ENCODE measurements at places on chromosomes 12 and 14.

DNA sequence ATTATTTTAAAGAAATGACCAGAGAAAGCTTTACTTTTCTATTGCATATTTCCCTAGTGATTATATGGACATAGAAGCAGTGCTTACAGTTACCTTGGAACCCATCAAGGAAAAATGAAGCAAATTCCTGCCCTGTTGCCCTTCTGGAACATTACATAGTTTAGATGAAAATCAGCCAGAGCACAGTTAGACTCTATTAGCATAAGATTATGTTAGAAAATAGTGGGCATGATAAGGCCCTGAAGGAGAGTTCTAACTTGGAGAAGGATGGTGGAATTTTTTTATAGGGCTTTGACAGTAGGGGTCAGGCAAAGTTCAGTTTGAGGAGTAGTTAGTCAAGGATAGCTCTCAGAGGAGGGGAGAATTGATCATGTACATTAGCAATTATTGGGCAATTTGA, 74.3 kb downstream of the FUT8 start:
- DNase-seq = no peak

- DNase-seq = no peak
These were observed 183.6 kb upstream of the PZP start for GRCh38 chr12:9391815-9392214.

DNA sequence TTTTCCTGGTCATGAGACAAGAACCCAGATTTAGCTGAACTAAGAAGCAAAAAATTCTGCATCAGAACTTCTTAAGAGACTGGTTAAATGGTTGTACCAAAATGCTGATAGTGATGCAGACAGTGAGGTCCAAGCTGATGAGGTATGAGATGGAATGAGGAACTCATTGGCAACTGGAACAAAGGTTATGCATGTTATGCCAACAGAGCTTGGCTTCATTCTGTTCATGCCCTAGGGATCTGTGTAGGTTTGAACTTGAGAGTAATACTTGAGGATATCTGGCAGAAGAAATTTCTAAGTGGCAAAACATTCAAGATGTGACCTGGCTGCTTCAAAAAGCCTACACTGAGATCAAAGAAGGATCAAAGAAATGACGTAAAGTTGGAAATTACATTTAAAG, 398.0 kb downstream of the FSCB start:
- DNase-seq = no peak

GRCh38 chr14:74535756-74536325, 42.3 kb downstream of the ISCA2 start:
- no peak for DNase-seq

DNA sequence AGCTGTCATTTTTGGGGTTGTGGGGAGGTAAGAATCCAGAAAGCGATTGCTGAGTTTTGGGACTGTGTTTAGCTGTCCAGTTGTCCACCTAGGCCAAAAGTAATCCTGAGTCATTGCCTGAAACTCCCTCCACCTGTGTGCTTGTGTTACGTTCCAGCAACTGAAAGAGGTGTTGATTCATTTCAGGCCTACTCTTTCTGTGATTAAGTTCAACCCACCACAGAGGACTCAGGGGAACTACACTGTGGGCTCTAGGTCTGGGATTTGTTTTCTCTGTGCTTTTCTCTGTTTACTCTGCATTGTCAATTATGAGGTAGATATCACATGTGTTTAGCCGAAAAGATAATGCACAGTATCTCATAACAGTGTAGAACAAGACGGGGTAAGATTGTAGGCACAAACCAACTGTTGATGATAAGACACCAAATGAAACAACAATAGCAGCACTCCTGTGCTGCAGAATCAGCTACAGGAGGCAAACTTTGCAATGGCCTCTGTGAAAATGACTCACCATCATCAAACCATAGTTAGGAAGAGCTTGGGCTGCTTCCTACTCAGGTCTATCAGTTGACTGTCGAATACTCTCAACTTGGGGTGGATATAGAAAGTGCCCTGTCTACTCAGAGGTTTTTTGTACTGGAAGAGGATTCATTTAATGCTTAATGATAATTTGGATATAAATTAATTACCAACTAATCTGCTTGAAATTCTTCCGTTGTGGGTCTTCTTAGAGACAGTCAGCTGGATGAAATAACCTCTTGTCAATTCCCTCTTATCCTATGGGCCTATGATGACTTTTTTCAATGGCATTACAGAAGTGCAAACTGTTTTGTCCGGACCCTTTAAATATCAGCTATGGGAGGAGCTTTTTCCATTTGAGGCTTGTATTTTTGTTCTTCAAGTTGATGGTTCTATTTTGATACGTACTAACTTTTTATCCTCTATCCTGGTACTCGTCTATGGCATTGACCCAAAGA, 385.9 kb downstream of the BMP4 start:
- no peak for DNase-seq

- DNase-seq = no peak
These were observed 1540.3 kb upstream of the TMEM132C start for GRCh38 chr12:126726481-126727217.

- DNase-seq = peak; percentile 74
These were observed 36.9 kb upstream of the DCN start for GRCh38 chr12:91219511-91219910.

GRCh38 chr12:75814851-75815754, 216.5 kb downstream of the PHLDA1 start:
- DNase-seq = peak; percentile 97

DNA sequence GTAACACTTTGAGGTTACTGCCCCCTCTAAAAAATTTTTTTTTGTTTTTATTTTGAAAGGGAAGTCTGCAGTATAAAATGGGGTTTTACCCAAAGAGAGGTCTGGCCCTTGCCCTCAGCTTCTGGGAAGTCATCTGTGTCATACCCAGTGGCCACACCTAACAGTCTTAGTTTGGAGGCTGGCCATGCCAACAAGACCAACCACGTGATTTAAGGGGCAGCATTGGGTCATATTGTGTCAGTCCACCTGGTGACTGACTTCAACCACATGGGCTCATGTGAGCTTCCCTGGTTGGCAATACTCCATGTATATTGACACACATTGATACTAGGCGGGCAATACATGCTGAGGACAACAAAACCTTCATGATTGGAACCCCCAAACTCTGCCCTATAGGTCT, 173.9 kb downstream of the GXYLT1 start:
- no peak for DNase-seq

DNA sequence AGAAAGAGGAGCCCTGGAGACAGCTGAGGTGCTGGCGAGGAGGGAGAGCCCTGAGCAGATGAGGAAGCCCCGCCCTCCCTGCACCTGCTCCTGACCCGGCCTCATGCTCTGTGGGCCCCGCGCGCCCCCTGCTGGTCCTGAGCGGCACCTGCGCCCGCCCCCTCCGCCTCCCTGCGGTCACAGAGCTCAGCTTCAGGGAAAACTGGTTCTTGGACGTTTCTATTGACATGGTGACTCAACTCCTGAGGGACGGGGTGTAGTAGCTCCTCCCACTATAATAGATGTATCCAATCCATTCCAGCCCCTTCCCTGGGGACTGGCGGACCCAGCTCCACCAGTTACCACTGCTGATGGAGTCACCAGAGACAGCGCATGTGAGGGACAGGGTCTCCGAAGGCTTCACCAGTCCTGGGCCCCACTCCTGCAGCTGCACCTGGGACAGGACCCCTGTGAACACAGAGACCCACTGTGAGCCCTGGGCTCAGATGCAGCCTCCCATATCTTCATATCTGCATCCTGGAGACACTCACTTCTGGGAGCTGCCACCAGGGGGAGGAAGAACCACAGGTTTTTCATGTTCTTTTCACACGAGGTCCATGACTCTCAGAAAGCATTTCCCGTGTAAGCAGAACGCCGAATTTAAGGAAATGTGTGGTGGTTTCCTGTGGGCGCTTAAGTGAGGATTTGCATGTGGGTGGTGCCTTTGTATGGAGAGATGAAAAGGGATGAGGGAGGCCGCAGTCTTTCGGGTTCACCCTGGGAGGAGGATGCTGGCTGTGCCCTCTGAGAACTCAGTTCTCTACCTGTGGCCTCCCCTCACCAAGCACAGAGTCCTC, 1346.4 kb downstream of the TMEM121 start:
- DNase-seq = no peak

DNA sequence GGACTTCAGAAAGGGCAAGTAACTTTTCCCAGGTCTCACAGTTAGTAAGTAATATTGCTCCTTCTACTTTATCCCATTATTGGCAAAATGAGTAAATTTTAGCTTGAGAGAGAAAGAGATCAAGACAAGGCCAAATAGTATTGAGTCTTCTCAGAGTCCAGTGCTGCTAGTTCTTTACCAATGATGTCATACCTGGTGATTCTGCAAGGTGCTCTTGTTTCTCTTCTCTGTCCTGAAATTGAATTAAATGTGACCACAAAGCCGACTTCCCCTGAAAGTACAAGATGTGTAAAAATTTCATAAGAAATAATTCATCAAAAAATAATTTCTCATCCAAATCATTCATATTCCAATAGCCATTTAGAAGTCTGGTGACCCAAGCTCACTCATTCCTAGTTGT, 97.5 kb upstream of the SINHCAF start:
- DNase-seq = no peak

- DNase-seq = peak; percentile 28
These were observed 101.2 kb downstream of the BTG1 start for GRCh38 chr12:92044435-92044834.

DNA sequence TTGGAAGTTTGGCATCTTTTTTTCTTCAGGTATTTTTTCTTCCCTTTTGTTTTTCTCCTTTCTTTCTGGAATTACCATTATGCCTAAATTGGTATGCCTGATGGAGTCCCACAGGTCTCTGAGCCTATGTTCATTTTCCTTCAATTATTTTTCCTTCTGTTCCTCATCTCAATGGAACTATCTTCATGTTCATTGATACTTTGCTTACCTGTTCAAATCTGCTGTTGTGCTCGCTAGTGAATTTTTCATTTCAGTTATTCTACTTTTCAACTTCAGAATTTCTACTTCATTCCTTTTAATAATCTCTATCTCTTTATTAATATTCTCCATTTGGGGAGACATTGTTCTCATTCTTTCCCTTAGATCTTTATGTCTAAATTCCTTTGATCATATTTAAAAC, 15.4 kb upstream of the USP30 start:
- DNase-seq = no peak
